ENCODE measurements at places on chromosomes 5 and 9. TPM values are rescaled to one million over a fixed set of nuclear protein-coding genes. Genes with fewer than 3 reads are reported as not detected.

ANGPTL2 gene
- polyA plus RNA-seq, result not detected

MYMK gene
- not detected for polyA plus RNA-seq

NOL8 gene
- 28.5 TPM for polyA plus RNA-seq

FOXD4L6 gene
- not detected for polyA plus RNA-seq

ARL14EPL gene
- not detected for polyA plus RNA-seq

MAMDC2 gene
- not detected for polyA plus RNA-seq

ZNF883 gene
- 0.70 TPM for polyA plus RNA-seq

- no peak overlapping the region for H3K27ac ChIP-seq
- no peak for DNase-seq
- no peaks in the 10 kb centered on the region for H3K36me3 ChIP-seq
- H3K4me1 ChIP-seq, result no peaks in the 10 kb centered on the region
Measured at GRCh38 chr5:178283520-178283919, 50.9 kb upstream of the PHYKPL start.

DNA sequence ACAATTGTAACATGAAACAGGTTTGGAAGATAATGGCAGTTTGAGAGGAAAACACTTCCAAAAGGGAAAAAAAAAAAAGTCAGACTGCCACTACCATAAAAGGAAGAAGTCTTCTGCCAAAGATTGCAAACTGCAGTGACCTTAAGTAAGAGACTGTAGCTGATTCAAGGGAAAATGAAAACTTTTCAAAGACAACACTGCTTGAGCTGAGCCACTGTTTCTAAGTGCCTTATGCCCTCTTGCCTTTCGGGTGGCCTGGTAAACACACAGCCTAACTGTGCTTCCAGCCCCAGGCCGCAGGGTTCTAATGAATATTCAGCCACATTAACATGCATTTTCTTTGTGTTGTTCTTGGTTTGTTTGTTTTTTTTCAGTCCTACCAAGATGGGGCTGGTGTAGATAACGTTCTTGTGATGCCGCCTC lies 354.6 kb downstream of the BNC2 start:
- H3K36me3 ChIP-seq, result no peaks in the 10 kb centered on the region
- DNase-seq, result no peak
- no peaks in the 10 kb centered on the region for H3K27me3 ChIP-seq
- H3K4me3 ChIP-seq, result no peak overlapping the region
- H3K4me1 ChIP-seq, result no peaks in the 10 kb centered on the region

DNA sequence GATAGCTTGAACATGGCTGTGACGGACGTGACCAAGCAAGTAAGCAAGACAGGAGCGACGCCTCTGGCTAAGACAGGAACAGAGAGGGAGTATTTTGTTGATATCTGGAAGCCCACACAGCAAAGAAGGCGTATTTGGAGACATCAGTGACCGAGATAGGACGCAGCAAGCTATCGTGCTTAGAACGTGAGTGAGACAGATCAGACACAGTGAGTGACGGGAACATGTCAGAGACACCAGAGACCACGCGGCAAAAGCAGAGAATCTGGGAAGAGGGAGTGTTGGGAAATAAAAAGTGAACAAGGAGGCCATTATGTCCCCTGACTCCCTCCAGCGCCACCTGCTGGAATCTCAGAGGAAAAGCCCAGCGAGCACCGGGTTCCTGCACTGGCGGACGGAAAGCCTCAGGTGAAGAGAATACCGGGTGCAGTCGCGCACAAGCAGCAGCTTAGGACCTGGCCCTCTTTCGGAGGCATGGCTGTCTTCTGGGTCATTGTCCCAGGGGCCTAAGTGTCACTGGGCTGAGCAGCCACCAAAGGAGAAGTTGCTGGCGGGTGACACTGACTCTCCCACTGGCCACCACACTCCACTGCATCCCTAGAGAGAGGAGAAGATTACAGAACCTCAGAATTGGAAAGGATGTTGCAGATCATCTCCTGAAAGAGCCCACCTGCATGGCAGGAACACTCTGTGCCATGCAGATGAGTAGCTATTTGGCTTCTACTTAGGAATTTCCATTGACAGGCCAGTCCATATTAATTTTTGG lies 99.1 kb downstream of the FBXO38 start:
- no peak overlapping the region for H3K27ac ChIP-seq
- H3K36me3 ChIP-seq, result no peaks in the 10 kb centered on the region
- H3K4me1 ChIP-seq, result no peaks in the 10 kb centered on the region
- DNase-seq, result peak; percentile 53
- H3K4me3 ChIP-seq, result no peak overlapping the region

GRCh38 chr5:24353016-24353415 lies 291.8 kb downstream of the CDH10 start:
- DNase-seq, result no peak
- no peaks in the 10 kb centered on the region for H3K27me3 ChIP-seq
- no peaks in the 10 kb centered on the region for H3K4me1 ChIP-seq
- no peak overlapping the region for H3K4me3 ChIP-seq

DNA sequence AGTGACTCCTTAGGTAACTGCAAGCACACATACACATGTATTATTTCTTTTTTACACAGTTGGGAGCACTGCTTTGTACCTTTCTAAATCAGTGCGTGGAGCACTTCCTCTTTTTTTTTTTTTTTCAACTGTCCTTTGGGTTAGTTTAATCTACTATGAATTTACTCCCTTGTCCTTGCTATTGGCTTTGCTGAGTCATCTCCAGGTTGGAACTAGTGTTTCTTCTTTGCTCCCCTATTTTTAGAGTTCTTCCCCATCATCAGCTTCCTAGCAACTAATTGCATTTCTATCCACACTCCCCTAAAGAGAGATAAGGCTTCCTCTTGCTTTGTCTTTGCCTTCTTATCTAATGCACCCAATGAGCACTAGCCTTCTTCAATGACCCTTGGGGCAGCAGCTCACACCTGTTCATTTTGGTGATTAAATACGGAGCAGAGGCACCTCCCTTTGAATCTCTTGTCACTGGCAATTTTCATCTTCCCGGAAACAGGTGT lies 24.3 kb downstream of the S100Z start:
- H3K36me3 ChIP-seq, result no peaks in the 10 kb centered on the region
- no peaks in the 10 kb centered on the region for H3K4me1 ChIP-seq
- H3K27me3 ChIP-seq, result no peaks in the 10 kb centered on the region

GRCh38 chr5:33576726-33577590 lies 136.2 kb downstream of the TARS1 start:
- H3K4me1 ChIP-seq, result no peaks in the 10 kb centered on the region
- no peak overlapping the region for H3K4me3 ChIP-seq

DNA sequence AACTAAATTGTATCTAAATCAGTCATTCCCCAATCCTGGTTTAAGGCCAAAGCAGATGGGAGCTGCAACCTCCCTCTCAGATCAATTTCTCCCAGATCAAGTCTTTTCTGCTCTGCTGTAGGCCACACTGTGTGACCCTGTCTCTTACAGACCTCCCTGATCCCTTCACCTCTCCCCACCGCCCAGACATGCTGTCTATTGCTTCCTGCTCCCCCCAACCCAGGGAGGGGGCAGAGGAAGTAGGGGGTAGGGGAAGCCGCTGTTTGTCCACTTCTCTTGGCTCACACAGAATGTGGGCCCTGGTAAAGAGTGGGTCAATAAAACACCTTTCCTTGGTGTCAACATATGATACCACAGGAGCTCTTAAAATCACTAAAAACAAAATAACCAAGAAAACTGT lies 226.3 kb downstream of the ENC1 start:
- H3K4me3 ChIP-seq, result no peak overlapping the region
- no peak overlapping the region for H3K27ac ChIP-seq
- H3K4me1 ChIP-seq, result no peaks in the 10 kb centered on the region
- H3K27me3 ChIP-seq, result no peaks in the 10 kb centered on the region
- H3K36me3 ChIP-seq, result no peaks in the 10 kb centered on the region
- DNase-seq, result no peak

DNA sequence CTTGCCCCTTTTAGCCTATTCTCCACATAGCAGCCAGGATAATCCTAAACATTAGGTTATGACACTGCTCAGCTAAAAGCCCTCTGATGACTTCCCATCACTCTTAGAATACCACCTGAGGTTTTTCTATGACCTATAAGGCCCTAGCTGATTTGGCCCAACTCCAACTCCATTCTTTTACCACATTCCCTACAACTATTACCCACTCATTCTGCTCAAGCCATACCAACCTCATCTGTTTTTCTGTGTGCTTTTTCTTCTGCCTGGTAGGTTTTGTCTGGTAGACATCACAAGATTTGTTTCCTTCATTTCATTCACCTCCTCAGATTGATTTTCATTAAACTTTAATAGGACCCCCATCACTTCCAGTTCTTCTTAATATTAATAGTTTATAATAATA lies 12.5 kb upstream of the FCHO2 start:
- no peak overlapping the region for H3K4me3 ChIP-seq
- no peak for DNase-seq
- H3K27me3 ChIP-seq, result no peaks in the 10 kb centered on the region
- H3K4me1 ChIP-seq, result no peaks in the 10 kb centered on the region

All from CD4-positive, CD25-positive, alpha-beta regulatory T cell (primary cell).